Fibroblast of skin of left quadriceps (primary cell): ENCODE measurements at places on chromosomes 12 and 14.

DNA sequence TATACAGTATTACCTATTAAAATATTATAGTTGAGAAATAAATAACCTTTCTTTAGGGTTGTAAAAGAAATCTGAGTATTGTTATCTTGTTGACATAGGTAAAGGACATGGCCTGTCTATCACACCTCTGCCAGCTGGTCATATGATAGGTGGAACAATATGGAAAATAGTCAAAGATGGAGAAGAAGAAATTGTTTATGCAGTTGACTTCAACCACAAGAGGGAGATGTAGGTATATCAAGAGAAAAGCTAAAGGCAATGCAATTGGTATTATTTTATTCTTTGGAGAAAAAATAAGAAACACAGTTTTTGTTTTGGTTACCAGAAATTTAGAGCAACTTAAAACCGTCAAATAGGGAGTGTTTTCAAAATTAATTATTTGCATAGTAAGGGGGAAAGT, 13.5 kb downstream of the CPSF2 start:
- no peak for DNase-seq

DNA sequence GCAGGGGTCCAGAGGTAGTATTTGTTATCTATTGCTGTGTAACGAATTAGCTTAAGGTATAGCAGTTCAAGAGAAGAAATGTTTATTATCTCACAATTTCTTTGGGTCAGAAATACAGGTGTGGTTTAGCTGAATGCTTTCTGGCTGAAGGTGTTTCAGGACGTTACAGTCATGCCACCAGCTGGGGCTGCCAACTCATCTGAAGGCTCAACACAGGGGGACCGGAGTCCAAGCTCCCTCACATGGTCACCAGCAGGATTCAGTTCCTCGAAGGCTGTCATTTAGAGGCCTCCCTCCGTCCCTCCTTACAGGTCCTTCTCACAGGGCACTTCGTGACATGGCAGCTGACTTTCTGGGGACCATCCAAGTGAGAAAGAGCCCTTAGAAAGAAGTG, 37.5 kb upstream of the SINHCAF start:
- no peak for DNase-seq

DNA sequence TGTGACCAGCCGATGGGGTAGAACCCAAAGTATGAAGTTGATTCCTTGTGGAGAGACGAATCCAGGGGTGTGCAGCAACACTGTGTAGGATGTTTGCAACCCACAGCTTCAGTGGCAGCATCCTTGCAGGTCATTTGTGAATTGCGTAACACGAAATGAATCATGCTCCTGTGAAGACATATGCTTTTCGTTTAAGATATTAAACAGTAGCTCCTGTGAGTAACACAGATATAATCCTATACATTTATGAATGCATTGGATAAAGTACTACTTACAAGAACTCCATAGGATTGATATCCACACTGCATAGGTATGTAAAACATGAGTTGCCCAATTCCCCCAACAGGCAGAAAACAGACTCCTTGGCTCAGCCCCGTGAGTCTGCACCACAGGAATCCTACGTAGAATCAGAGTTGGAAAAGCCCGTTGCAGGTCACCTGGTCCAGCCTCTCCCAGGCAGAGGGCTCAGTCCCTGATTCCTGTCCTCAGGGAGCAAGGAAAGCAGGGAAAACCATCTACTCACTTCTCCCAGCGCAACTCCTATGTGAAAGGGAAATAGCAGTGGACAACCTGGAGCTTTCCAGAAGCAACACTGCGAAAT, 75.8 kb downstream of the GPATCH2L start:
- peak; percentile 90 for DNase-seq

DNA sequence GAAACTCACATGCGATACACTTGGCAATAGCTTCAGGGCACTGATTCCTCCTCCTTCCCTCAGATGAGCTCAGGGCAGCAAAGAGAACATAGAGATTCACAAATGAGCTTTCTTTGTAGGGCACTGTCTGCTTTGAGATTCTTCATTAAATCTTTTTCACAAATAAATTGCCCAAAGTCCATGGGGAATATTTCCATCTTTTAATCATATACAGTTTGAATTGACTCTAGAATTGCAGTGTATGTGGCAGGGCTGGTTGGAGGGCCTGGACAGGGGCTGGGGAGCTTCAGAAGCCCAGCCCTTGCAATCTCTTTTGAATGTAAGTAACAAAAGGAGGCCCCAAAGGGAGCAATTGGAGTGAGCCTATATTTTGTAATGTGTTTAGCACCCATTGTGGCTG, 197.5 kb downstream of the NOVA1 start:
- DNase-seq = no peak

- no peak for DNase-seq
These were observed at the start of gene CCDC197 for GRCh38 chr14:93997082-93997481. Gene CCDC197, plus strand, starts transcription at chr14:93997301. Its CDS starts 831 bp downstream, at chr14:93998132.

- no peak for DNase-seq
These were observed 59.9 kb downstream of the PRKAB1 start for GRCh38 chr12:119727600-119728443.

GRCh38 chr14:95227279-95227860, 70.0 kb upstream of the DICER1 start:
- DNase-seq = peak; percentile 28

- no peak for DNase-seq
These were observed 78.8 kb downstream of the C12orf75 start for GRCh38 chr12:105409279-105409678.

- no peak for DNase-seq
These were observed 778 bp downstream of the TCP11L2 start for GRCh38 chr12:106303202-106303820.

- DNase-seq = no peak
These were observed 31.4 kb downstream of the SLC15A4 start for GRCh38 chr12:128792398-128792797.

GRCh38 chr12:52280319-52280795, 5.9 kb downstream of the KRT86 start:
- DNase-seq = peak; percentile 77

DNA sequence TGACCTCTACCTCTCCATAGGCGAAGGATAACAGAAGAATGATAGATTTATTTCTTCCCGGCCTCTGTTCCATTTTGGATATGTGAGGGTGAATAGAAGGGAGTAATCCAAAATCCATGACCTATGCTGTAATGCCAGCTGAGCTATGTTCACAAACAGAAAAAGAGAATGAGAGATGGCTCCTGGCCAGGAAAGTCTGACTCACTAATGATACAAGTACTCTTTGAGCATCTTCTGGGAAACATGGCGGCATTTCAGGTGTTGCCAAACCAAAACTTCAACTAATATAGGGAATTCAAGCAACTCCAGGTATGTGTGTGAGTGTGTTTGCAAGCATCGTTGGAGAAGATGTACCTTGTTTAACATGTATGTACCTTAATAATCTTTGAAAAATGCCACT, 55.1 kb downstream of the MED13L start:
- peak; percentile 57 for DNase-seq

GRCh38 chr12:75809746-75810145, 221.8 kb downstream of the PHLDA1 start:
- no peak for DNase-seq

DNA sequence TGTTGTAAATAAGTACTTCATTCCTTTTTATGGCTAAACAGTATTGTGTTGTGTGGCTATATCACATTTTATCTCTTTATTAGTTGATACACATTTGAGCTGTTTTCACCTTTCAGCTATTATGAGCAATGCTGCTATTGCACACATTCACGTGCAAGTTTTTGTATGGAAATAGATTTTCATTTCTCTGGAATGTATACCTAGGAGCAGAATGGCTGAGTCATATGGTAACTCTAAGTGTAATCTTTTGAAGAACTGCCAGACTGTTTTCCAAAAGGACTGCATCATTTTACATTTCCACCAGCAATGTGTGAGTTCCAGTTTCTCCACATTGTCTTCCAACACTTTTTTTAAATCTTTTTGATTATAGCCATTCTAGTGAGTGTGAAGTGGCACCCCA, 134.0 kb downstream of the SRGAP1 start:
- DNase-seq = peak; percentile 79

DNA sequence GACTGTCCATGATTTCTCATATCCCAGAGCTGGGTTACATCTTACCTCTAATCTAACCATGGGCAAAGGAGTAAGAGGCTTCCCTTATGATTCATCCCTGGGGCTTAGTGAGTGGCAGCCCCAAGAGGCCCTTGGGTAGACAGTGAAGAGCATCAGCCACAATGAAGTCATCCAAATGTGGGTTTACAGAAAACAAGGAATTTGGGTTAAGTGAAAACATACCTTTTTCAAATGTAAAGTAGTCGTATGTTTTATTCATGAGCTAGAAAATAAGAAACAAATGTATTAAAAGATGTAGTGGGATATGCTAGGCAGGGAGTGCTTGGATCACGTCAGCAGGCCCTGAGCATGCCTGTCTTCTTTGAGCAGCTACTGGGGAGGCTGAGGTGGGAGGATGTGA, 54.0 kb upstream of the ELK3 start:
- DNase-seq = peak; percentile 90

DNA sequence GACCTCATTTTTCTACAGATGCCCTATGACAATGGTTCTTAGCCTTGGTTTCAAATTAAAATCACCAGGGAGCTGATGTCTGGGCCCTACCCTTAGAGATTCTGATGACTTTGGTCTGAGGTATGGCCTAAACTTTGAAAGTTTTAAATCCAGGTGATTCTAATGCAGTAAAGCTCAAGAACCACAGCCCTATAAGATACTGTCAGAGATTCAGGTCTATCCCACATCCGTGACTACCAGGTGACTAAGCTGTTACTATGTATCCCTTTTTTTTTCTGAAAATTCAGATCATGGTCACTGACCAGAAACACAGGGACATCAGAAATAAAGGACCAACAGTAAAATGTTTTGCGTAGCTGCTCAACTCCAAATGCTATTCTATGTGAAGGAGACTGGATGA, 148.8 kb upstream of the BMP4 start:
- DNase-seq = no peak

DNA sequence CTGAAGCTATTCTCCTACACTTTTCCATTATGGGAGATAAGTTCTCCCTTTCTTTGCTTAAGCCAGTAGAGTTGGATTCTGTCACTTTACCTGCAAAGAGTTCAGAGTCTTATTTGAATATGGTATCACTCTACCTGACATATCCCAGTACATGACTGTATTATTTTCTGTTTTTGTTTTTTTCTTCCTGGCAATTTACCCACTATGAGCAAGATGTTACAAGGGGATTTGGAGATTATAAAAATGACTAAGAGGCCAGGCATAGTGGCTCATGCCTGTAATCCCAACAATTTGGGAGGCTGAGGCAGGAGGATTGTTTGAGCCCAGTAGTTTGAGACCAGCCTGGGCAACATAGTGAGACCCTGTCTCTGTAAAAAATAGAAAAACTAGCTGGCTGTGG, 46.4 kb upstream of the CHST11 start:
- DNase-seq = no peak

- DNase-seq = no peak
These were observed 28.8 kb downstream of the FERMT2 start for GRCh38 chr14:52922059-52922458.

GRCh38 chr14:28340816-28341215, 425.8 kb upstream of the FOXG1 start:
- DNase-seq = no peak

DNA sequence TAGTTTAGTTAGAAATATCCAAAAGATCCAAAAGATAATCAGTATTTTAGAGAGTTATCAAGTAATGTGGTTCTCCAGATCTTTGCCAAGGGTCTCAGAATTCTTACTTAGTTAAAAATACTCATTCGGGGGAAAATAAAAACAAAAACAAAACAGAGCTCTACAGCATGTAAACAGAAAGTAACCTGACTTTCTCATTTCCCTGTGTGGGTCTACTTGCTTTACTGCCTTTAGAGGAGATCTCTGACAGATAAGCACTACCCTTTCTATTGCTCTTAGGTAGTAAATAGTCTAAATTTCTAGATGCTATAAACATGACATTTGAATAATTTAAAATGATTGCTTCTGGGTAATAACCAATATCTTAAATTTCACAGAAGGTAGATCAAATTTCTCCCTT, 371.8 kb downstream of the RPL10L start:
- no peak for DNase-seq

- DNase-seq = no peak
These were observed 36.6 kb downstream of the RTL1 start for GRCh38 chr14:100866666-100867630.

DNA sequence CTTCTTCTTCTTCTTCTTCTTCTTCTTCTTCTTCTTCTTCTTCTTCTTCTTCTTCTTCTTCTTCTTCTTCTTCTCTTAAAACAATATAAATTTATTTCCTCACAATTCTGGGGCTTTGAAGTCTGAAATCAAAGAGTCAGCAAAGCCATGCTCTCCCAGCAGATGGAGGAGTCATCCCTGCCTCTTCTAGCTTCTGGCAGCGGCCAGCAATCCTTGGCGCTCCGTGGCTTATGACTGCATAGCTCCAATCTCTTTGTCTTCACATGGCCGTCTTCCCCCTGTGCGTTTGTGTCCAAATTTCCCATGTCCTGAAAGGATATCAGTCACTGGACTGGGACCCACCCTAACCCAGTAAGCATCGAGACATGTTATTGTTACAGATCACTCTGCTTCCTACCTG, 22.9 kb downstream of the KCNA1 start:
- DNase-seq = no peak

DNA sequence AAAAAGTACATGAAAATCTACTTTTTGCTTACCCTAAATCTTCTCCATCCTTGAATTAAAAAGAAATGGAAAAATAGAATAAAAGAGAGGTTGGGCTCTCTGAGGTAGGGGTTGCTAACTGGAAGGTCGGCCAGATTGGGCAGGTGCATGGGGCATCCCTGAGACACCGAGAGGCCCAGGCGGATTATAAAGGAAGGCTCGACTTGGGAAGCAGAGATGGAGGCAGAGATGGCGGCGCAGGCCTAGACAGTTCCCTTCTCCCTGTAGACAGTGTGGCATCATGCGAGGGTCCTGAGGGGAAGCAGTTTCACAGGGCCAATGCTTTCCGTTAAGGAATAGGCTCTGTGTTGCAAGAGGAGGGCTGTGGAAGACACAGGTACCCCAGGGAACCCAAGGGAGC, 3.7 kb upstream of the KRT74 start:
- DNase-seq = no peak

- DNase-seq = no peak
These were observed 496.0 kb downstream of the SLC6A15 start for GRCh38 chr12:84416626-84417025.

- peak; percentile 26 for DNase-seq
These were observed 125.0 kb upstream of the HMGA2 start for GRCh38 chr12:65699251-65699650.

- no peak for DNase-seq
These were observed 245.4 kb downstream of the IPO8 start for GRCh38 chr12:30450226-30450625.

DNA sequence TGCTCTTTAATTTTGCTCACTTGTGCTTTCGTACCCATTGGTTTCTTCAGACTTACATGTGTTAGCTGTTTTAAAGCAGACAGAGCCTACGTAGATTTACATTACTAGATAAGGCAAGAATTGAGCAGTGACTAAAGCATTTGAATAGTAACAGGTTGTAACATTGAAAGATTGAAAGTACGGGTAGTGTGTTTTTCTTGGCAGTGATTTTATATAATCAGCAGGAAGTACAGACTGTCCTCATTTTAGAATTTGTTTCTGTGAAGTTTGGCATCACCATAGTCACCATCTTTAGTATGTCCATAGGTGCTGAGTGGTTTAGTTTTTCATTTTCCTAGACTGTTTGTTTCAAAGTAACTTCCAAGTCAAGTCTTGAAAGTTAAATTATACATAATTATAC, 14.0 kb downstream of the RTRAF start:
- no peak for DNase-seq
